K562 (cell line): ENCODE measurements at places on chromosomes 13 and 19.

- no peak for DNase-seq
Observed at GRCh38 chr19:42159942-42160341, 27.7 kb upstream of the POU2F2 start.

- DNase-seq, result no peak
Observed at GRCh38 chr13:108346376-108346775, 76.9 kb downstream of the TNFSF13B start.

- DNase-seq, result peak; percentile 42
Observed at GRCh38 chr19:4083677-4084546, 17.2 kb upstream of the ZBTB7A start.

GRCh38 chr13:106981051-106981450 lies 413.1 kb upstream of the ARGLU1 start:
- no peak for DNase-seq

DNA sequence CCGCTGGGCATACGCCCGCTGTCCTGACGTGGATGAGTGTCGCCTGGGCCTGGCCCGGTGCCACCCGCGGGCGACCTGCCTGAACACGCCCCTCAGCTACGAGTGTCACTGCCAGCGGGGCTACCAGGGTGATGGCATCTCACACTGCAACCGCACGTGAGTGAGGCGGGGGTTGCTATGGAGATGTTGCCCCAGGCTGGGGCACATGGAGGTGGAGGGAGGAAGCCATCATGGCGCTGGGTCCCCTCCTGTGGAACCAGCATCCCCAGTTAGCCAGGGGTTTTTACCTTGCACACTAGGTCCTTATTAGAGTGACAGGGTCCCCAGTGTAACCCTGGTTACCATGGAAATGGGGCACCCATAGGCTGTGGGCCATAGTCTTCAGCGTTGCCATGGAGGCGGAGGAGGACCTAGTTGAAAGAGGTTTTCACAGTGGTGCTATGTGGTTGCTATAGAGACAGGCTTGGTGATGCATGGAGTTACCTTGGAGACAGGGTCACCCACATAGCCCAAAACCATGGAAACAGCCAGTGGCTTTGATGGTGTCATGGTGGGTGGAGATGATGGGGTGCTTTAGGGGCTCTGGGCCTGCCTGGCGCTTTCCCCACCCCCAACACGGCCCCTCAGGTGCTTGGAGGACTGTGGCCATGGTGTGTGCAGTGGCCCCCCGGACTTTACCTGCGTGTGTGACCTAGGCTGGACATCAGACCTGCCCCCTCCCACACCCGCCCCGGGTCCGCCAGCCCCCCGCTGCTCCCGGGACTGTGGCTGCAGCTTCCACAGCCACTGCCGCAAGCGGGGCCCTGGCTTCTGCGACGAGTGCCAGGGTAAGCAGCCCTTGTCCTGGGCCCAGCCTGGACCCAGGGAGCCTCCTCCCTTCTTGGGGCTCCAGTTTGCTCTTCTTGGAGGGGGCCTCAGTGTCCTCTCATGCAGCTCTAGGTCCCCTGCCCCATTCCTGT lies 27.1 kb downstream of the MEGF8 start:
- DNase-seq, result peak; percentile 36

DNA sequence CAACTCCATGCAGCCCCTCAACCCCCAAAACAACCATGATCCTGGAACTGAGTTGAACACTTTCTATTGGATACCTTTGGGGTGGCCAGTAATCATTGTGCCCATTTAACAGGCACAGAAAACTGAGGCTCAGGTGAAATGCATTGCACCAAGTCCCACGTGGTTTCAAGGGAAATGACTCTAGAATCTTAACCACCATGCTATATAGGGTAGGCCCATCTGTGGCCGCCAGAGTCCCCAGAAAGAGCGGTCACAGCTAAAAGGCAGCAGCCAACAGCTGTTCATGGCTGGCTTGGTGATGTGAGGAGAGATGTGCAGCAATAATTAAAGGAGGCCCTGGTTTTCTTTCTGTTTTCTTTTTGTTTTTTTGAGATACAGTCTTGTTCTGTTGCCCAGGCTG lies 2.6 kb downstream of the CNN1 start:
- no peak for DNase-seq

GRCh38 chr19:18933297-18933696 lies 7.7 kb downstream of the HOMER3 start:
- no peak for DNase-seq

DNA sequence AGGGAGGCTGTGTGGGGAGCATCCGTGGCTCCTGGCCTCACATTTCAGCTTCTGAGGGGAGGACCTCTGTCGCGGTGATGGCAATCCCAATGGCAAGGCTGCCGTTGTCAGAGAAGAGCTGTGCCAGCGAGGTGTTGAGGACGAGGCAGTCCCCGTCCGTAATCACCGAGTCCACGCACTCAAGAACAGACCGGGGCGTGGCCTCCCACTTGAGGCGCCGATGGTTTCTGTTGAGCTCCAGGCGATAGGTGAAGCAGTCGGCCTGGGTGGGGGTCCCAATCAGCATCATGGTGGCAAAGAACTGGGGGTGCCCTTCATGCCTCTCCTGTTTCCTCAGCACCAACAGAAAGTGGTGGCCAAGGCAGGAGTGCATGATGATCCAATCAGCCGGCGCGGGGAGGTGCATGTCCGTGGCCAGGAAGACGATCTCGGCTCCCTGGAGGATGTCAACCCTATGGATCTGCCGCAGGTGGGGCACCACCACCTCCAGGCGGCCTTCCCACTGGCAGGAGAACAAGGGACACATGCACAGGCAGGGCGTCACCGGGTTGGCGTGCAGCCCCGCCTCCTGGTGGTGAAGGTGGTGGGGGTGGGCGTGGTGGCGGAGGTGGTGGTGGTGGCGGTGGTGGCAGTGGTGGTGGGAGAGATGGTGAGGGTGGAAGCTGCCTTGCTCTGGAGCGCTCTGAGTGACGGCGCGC lies 68.1 kb downstream of the SIAH3 start:
- no peak for DNase-seq

DNA sequence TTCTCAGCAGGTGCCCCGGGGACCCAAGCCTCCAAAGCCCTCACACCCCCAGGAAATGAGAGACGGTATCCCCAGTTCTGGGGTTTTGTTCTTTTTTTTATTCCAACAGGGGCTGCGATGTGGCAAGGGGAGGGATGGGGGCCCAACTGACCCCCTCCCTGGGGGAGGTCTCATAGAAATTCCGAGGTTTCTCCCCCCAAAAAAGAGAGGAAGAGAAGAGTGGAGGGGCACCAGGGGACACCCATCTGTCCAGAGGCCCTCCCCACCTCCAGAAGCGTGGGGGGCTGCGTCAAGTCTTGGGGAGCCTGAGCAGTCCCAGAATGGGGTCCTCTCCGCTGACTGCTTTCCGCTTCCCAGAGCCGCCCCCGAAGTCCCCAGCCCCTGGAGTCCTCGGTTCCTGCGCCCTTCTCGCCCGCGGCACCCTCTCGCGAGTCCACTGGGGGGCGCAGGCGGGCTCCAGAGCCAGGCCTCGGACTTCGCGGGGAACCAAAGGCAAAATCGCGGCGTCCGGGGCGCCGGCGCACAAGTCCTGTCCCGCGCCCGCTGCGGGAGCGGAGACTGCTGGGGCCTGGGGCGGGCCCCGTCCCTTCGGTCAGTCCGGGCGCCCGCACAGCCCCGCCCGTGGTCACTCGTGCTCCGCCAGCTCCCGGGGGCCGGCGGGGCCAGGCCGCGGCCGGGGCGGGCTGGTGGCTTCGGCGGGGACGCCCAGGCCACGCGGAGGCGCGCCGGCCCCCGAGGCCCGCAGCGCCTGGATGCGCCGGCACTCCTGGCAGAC lies 4.4 kb upstream of the ATP1A3 start:
- DNase-seq, result peak; percentile 78
